ENCODE measurements at places on chromosomes 2 and 18. TPM values are rescaled to one million over a fixed set of nuclear protein-coding genes. Genes with fewer than 3 reads are reported as not detected.

DNA sequence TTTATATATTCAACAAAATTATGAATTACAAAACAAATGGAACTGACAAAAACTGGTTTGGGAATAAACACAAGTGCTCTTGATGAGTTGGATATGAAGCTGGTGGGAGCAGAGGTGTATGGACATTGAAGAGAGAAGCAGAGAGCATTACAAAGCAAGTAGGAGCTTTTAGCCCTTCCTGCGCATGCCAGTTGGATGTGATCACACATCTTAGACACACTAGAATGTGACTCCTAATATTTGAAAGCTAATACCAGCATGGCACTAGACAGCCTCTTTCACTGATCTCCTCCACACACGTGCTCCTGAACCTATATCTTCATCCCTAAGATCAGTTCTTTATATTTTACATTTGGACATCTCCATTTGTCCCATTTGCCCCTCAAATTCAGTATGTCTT, 298.1 kb downstream of the MTX2 start:
- no peak for DNase-seq

DNA sequence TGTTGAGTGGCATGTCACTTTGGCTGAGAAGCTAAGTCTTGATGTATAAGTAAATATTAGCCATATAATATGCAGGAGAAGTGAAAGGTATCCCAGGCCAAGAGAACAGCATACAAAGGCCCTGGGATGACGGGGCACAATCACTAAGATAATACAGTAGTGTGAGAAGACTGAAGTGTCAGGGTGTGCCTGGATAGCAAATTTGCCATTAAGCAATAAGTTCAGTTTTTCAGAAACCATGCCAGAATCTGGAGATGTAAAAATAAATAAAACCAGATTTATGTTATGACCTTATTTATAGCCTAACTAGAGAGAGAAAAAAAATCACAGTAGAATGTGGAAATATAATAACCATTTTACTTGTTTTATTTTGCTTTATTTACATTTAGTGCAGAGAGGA, 1858.7 kb upstream of the CELF4 start:
- no peak for DNase-seq

- no peak for DNase-seq
Observed at GRCh38 chr2:150586858-150587257, 99.4 kb upstream of the RND3 start.

- DNase-seq: no peak
Observed at GRCh38 chr2:138182937-138183312, 218.7 kb downstream of the HNMT start.

The NFATC1 gene
- 18.7 TPM for total RNA-seq

The ILKAP gene
- total RNA-seq: 26.7 TPM

DNA sequence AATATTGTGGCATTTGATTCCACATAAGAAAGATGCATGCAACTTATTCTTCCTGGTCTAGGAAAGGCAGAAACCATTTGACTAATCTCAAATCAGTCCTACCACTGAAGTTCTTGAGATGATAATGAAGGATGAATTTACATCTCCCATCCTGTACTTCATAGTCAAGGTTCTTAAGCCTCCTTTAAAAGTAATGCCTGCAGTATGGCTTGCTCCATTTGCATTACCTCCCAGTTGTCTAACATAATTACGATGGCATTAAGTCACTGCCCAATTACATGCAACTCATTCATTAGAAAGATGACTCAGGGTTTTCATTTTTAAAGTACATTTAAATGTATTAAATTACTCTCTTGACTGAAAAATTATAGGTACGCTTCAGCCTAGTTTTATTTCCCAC, 32.2 kb downstream of the THADA start:
- DNase-seq: no peak

GRCh38 chr2:21441442-21441841, 317.7 kb downstream of the TDRD15 start:
- no peak for DNase-seq

- no peak for DNase-seq
Observed at GRCh38 chr18:50396005-50396660, 21.3 kb downstream of the SKA1 start.

DNA sequence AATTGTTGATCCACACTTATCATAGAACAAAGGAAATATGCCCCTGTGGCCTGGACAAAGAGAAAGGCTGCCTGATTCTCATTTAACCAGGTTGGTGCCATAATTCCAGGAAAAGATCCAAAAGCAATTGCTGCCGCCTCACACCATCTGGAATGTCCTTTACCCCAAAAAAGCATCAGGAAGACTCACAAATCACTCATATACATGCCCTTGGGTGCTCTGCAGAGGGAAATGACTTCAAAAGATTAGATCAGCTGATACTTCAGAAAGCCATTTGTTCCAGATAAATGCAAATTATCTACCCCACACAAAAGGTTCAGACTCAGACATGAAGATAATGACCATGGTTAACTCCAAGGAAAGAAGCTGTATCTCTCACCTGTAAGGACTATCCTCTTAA, 285.8 kb downstream of the C1D start:
- DNase-seq: no peak

The ABCB6 gene
- 28.2 TPM for total RNA-seq

The SPC25 gene
- total RNA-seq: 0.55 TPM

- DNase-seq: no peak
Observed at GRCh38 chr2:385785-386184, 97.9 kb upstream of the ALKAL2 start.

- peak; percentile 52 for DNase-seq
Observed at GRCh38 chr2:241860184-241861078, 1.7 kb upstream of the PDCD1 start.

The PPP1R1C gene
- 25.2 TPM for total RNA-seq

The FNDC4 gene
- 1.8 TPM for total RNA-seq

- DNase-seq: no peak
Observed at GRCh38 chr2:3535467-3535793, 16.1 kb upstream of the ADI1 start.

The TCF23 gene
- total RNA-seq: 0.10 TPM

The FAP gene
- 1.3 TPM for total RNA-seq

The CSRNP3 gene
- total RNA-seq: 4.2 TPM

- no peak for DNase-seq
Observed at GRCh38 chr18:29547626-29548025, 1370.7 kb upstream of the CDH2 start.

DNA sequence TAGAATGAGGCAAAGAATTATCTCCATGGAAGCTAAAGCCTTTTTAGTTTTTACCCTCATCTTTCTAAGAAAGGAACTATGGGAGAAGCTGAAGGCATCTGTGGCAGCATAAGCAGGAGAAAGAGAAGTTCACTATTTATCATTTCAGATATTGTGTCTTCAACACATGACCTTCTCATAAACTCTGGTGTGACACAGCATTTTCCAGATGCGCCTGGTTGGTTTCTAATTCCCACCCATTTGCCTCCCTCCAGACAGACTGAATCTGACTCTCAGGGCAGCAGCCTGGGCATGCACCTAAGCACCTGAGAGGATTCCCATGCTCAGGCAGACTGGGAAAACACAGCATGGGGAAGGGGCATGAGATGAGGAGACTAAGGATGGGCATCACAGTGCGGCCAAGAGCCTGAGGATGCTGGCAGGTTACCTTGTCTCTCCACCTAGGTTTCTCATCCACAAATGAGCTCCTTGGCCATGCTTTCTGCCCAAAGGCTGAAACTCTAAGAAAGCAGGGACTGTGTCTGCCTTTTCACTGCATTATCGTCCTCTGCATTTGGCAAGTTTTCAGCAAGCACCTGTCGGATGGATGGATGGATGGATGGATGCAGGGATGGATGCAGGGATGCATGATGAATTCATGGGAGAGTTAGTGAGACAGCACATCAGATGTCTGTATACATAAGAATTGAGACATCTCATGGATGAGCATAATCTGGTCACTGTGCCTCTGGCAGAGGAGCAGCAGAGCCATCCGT, 28.8 kb upstream of the SULT1C4 start:
- no peak for DNase-seq

GRCh38 chr2:191218292-191218898, 26.8 kb upstream of the MYO1B start:
- DNase-seq: no peak

GRCh38 chr2:223700221-223700620, 98.1 kb upstream of the SCG2 start:
- DNase-seq: no peak

GRCh38 chr2:203072371-203072770, 57.7 kb downstream of the NBEAL1 start:
- no peak for DNase-seq

The CDH2 gene
- 321 TPM for total RNA-seq

GRCh38 chr2:79788952-79789651, 276.3 kb downstream of the CTNNA2 start:
- no peak for DNase-seq

DNA sequence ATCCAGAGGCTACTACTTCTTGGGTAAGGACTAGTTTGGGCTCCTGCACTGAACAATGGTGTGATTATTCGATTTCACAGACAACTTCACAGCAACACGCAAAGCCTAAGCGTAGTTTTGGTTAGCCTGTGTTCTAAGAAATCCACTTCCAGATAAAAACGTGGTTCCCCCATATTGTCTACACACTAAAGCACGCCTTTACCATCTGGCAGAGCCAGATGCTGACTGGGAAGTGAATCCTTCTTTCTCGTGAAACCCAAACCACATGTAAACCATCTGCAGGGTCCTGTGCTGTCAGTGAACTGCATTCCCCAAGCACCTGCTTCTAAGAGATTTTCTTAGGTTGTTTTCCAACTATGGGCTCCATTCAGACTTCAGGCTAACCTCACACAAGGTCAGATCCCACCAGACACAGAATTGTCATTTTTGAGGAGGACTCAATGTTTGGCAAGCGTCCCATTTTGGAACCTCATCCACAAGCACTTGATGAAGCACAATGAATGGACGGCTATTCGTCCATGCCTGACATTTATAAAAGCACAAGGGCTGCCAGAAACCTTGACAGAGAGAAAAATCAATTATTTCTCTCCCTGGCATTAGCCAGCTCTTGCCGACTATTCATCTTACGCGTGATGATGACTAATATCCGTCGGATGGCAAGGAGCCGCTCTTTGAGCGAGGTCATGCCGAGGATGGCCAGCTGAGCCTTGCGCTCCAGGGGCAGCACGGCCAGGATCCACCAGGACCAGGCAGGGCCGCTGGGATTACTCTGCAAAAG, 38.4 kb downstream of the LONRF2 start:
- no peak for DNase-seq

- no peak for DNase-seq
Observed at GRCh38 chr18:13710414-13710831, 15.9 kb downstream of the FAM210A start.

DNA sequence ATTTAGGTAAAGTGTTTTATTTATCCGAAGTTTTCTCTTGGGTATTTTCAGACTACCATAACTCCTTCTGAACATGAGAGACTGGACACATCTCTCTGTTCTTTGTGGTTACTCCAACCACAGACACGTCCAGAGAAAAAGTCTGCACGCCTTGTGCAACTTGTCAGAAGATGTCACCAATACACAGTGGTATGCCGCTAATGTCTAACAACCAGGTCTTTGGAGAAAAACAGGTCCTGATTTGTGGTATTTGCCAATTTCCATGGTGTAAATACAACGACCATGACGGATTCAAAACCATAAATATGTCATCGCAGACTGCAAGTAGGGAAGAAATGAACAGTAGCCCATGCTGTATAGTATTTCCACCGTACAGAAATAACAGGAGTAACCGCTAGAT, 620.6 kb upstream of the ID2 start:
- DNase-seq: no peak

DNA sequence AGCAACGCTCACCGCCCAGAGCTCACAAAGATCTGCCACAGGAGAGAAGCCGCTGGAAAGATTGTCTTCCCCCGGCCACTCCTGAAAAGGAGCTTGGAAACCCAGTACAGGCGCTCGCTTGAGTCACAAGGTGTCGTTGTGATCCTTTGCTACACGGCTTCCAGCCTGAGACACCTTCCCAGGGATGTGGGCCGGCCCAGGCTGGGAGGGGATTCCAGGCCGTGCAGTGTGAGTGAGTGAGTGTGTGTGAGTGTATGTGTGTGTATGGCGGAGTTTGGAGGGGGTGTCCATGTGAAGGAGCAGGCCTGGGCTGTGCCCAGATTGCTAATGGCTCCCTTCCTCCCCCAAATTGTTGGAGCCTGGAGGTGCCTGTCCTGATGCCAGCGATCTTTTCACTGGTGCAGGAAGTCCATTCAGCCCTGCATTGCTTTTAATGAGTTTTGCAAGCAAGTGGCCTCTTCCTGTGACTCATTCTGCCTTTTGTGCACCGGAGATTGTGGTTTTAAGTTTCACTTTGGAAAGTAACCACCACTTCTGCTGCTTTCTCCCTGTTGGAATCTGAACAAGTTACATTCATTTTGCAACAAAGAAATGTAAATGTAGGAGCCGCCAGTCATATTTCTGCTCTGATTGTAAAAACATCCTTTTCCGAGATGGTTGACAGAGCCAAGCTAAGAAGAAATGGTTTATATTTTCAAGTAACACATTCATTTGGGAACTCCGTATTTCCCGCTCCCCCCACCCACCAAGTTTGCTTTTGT, 83.7 kb downstream of the LPIN1 start:
- peak; percentile 62 for DNase-seq

GRCh38 chr2:54348646-54349045, 92.6 kb upstream of the TSPYL6 start:
- DNase-seq: no peak

The ACYP2 gene
- 60.3 TPM for total RNA-seq

The AQP12B gene
- total RNA-seq: not detected

DNA sequence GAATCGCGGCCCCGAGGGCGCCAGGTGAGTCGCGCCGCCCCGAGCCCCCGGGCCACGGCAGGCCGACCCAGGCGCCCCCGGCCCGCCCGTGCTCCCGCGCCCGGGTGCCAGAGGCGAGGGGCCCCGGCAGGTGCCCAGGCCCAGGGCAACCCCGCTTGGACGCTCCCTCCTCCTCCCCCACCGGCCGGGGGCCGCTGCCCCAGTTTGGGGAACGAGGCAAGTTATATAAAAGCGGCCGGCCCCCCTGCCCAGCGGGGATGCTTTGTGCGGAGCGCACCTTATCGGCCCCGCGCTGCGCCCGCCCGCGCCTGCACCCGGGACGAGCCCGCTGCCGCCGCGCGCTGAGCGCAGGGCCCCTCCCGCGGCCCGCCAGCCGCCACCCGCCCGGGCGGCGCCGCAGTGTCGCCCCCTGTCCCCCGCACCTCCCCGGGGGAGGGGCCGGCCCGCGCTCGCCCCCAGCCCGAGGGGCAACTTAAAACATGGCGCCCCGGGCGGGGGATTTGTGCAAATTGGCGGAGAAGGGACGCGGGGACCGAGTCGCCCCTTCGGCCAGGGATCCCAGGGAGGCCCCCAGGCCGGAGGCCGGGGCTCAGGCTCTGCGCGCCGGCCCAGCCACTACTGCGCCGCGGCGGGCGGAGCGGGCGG, 639 bp downstream of the EPB41L3 start:
- peak; percentile 42 for DNase-seq

DNA sequence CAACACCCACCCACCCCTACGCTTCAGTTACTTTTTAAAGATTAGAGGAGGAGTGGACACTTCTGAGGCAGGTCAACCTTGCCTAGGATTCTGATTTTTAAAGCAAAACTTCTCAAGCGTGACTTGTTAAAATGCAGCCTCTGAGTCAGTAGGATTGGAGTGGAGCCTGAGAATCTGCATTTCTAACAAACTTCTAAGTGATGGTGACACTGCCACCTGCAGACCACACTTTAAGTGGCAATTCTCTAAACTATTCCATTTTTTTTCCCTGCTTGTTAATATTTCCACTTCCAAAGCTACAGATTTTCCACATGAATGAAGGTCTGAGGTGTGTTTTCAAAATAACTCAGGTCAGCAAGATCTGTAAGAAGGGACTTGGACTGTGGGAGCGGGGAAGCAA, 171.1 kb upstream of the CCDC150 start:
- DNase-seq: no peak

The HOXD13 gene
- total RNA-seq: not detected

The TMEM37 gene
- 2.9 TPM for total RNA-seq

- DNase-seq: no peak
Observed at GRCh38 chr18:136433-136832, 21.9 kb upstream of the USP14 start.

The SNED1 gene
- 7.4 TPM for total RNA-seq
